Midbrain (tissue), 1 donor: ENCODE measurements at places on chromosomes 6 and 20.

GRCh38 chr6:42363926-42364849 lies 87.5 kb downstream of the TRERF1 start:
- no peak for DNase-seq

- DNase-seq: peak; percentile 93
Observed at GRCh38 chr6:28923318-28924102, at the start of gene TRIM27. Gene TRIM27, minus strand, starts transcription at chr6:28923985. Its CDS starts 353 bp downstream, at chr6:28923632.

GRCh38 chr6:139338795-139339194 lies 35.7 kb downstream of the CITED2 start:
- no peak for DNase-seq

DNA sequence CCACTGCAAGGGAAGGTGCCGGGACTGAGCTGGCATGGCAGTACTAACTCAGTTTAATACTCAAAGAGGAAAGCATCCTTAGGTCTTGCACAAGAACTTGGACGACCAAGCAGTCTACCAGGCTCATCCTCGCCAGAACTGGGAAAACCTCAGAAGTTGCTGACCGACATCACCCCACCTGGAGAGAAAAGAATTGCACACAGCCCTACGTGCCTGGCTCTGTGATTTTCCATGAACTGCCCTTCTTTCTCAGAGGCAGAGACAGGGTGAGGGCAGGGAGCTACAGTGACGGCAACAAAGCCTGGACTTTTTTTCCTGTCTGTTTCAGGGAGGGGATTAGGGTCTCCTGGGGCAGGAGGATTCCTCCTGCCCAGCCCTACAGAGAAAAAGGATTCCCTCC lies 8.0 kb downstream of the JAG1 start:
- DNase-seq: no peak

- peak; percentile 10 for DNase-seq
Observed at GRCh38 chr6:149044528-149044927, 273.0 kb upstream of the TAB2 start.

DNA sequence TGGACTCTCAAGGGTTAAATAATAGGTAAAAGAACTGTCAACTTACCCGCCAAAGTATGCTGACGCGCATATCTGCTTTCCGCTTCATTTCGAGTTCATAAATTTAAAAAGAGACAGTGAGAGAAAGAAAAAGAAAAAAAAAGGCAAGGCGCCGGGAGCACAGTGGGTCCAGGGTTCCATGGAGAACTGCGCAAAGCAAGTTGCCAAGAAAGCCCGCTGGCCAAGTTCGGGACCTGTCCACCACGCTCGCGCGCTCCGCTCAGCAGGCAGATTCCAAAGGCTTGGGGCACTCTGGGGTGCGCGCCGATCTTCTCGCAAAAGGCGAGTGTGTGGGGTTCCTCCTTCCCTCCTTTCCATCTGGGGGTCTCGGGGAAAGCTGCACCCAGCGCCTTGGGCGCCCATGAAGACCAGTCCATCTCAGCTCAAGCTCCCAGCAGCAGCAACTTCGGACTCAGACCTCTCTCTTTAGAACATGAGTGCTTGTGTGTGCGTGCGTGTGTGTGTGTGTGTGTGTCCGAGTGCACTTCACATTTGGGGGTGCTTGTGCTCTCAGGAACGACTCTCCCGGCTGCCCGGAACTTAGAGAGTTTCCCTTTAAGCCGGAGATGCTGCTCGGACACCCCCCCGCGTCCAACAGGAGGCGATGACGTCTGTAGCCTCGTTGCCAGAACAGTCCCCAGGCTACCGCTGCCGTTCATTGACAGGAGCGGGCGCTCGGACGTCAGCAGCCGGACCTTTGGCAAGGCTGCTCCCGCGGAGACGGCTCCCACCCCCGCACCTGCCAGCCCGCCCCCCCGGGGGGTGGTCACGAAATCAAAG lies 180.0 kb downstream of the TBXT start:
- peak; percentile 59 for DNase-seq

DNA sequence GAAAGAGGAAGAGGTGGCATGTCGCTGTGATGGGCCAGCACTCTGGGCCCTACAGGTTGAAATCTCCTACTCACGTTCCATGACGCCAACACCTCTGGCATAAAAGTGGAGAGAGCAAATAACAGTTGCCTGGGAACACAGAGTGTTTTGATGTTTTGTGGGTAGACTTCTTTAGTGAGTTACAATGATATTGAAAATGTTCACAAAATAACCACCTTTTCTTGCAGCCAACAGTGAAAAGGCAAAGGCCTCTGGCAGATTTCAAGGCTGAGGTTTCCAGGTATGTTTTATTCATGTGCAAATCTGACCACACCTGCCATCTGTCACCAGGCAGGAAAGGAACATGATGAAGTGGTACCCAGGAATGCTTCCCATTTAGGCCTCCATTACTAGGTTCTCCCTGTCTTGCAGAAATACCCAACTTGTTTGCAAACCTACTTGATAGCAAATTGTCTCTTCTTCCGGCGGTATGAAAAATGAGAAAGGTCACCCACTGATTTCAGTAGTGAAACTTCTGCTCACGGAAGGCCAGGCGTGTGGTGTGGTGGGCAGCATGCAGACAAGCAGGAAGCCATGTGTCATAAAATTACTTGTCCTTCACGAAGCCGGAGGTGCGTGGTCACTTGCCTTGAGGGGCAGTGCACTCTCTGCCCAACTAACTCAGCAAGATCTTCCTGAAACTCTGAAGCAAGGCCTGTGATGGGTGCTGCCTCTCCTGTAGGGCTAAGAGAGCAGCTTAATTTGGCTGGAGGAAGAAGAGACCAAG lies 299.1 kb upstream of the PRDM1 start:
- no peak for DNase-seq

- peak; percentile 67 for DNase-seq
Observed at GRCh38 chr6:89311853-89312531, 3.1 kb downstream of the GABRR2 start.

DNA sequence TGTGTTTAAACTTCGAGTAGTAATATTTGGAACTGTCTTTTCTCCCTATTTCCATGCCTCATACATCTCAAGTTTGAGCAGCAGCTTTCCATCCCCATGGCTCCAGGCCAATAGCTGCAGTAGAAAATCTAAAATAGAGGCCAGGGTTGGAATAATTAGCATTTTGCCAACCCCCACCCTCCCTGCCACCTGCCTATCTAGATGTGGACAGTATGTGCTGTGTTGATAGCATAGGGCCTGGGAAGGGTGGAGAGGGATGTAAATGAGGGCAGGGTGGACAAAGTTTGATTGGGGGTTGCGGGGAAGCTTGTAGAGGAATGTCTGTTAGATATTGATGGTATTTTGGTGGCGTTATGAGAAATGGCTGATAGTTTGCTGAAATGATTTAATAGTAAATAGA lies 5.6 kb downstream of the TOP1 start:
- DNase-seq: no peak

- no peak for DNase-seq
Observed at GRCh38 chr20:61733216-61733615, 332.5 kb downstream of the TAF4 start.

GRCh38 chr20:44967207-44967807 lies 995 bp downstream of the STK4 start:
- no peak for DNase-seq

DNA sequence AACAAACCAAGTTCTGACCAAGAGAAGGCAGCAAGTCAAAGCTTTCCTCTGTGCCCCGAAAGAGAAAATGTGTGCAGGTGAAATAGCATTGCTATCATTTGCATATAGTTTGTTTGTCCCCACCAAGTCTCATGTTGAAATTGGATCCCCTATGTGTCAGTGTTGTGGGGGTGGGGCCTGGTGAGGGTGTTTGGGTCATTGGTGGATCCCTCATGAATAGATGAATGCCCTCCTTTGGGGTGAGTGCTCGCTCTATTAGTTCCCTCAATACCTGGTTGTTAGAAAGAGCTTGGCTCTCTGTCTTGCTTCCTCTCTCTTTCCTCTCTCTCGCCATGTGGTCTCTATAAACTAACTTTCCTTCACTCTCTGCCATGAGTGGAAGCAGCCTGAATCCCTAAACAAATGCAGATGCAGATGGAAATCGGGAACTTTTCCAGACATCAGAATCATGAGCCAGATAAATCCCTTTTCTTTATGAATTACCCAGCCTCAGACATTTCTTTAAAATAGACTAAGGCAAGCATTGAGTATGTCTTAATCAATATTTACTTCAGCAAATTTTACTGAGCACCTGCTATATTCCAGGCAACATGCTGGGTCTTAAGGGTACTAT lies 43.8 kb upstream of the SYNDIG1 start:
- no peak for DNase-seq

- no peak for DNase-seq
Observed at GRCh38 chr20:15699431-15700146, 873.7 kb downstream of the KIF16B start.

GRCh38 chr20:22821081-22821727 lies 213.9 kb upstream of the SSTR4 start:
- no peak for DNase-seq

DNA sequence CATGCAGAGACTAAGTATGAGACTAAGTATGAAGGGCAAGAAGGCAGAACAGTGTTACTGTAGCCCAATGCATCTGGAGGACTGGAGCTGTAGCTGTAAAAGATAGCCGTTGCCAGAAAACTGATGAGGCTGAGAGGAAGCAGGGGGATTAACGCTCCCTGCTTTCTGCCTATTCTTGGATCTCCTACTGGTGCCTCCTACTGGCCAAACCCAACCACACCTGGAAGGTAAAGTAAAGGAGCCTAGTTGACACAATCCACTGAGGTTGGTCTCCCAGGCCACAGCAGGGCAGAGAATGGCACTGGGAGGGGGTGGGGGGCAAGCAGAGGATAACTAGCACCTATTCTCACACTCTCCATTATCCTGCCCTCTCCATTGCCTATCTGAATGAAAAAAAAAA lies 105.0 kb upstream of the MRPS10 start:
- no peak for DNase-seq

DNA sequence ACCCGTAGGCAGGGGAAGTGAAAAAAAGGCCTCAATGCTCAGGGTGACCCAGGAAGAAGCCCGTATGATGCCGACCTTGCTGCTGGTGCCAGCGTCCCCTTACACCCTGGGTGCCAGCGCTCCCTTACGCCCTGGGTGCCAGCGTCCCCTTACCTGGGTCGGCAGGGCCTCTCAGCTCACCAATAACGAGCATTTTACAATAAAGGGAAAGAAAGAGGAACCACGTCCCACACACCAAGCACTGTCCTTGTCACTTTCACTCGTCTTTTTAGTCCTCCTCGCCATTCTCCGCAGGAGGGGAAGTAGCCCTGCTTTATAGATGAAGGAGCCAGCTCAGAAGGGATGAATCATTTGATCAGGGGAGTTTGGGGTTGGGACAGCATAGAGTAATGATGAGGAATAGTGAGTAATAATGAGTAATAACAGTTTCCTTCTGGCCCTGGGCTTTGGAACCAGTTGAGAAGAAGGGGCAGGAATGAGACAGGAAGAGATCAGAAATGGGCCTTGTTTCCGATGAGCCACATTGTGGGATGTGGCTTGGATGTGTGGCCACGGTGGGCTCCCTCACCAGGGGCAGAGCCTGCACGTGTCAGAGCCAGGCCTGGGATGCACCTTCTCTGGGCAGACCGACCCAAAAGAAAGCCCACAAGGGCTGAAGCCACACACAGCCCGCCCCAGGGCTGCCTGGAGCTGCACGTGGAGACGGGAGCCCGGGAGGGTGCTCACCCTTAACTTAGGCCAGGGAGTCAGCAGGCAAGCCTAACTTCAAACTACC lies 75.7 kb downstream of the SYNJ2 start:
- DNase-seq: no peak

- DNase-seq: no peak
Observed at GRCh38 chr6:72642435-72642834, 20.6 kb downstream of the KCNQ5 start.

DNA sequence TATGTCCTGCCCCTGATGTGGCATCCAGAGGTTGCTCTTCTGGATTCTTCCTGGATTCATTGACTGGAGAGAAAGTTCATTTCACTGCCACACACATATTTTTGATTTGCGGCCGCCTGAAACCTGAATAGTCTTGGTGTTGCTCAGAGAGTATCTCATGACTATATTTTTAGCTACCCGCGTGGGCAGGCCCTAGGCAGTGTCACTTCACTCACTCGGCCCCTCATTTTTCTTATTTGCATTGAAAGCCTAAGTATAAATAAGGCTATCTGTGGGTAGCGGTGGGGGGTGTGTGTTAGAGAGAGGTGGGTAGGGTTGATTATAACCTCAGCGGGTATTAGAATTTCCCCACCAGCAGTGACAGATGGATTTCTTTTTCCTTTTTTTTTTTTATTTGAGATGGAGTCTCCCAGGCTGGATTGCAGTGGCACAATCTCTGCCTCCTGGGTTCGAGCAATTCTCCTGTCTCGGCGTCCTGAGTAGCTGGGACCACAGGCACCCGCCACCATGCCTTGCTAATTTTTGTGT lies 113.5 kb downstream of the JARID2 start:
- no peak for DNase-seq

DNA sequence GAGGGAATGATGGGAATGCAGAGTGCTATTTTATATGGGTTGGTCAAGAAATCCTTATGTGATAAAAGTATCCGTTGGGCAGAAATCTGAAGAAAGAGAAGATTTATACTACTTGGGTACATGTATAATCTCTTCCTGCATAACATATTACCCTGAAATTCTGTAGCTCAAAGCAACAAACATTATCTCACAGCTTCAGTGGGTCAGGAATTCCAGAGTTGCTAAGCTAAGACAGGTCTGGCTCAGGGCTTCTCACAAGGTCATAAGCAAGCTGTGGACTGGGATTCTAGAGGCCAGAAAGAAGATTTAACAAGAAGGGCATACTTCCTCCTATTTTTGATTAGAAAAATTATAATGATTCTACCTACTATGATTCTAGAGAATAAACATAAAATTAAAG lies 172.5 kb upstream of the THEMIS start:
- DNase-seq: no peak

DNA sequence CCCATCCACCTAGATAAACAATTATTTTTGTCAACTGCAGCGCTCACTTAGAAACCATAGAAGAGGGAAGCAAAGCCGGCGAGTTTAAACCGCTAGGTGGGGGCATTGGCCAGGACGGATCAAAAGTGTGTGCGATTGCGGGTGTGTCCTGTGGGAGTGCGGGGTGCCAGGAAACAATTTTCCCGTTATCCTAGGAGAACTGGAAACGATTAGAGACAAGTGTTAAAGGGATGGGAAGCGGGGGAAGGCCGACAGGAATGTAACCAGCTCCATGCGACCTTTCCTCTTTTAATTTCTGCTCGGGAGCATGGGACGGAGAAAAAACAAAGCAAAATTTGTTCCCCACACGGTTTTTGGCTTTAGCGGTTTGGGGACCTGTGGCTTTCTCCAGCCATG lies 2.8 kb upstream of the HTR1B start:
- peak; percentile 31 for DNase-seq

- DNase-seq: no peak
Observed at GRCh38 chr6:106470316-106470715, 109.8 kb downstream of the CRYBG1 start.

DNA sequence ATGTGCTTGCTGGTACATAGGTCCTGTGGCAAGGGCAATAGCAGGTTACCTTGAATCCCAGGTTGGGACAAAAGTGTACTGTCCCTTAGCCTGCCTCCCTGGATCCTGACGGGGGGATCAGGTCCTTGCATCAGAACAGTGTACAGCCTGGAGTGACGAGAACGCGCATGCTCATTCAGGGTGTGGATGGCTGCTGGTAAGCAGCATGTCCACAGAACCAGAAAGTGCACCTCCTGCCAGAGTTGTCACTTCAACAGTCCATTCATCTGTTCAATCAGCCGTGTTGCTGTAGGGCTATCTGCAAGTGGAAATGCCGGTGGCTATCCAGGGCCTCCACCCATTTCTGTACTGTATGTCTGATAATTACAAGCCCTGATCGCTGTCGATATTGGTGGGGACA lies 236.3 kb upstream of the SOX4 start:
- DNase-seq: no peak
